Posterior cingulate gyrus (tissue), 11 donors: ENCODE measurements at places on chromosomes 3 and 15.

DNA sequence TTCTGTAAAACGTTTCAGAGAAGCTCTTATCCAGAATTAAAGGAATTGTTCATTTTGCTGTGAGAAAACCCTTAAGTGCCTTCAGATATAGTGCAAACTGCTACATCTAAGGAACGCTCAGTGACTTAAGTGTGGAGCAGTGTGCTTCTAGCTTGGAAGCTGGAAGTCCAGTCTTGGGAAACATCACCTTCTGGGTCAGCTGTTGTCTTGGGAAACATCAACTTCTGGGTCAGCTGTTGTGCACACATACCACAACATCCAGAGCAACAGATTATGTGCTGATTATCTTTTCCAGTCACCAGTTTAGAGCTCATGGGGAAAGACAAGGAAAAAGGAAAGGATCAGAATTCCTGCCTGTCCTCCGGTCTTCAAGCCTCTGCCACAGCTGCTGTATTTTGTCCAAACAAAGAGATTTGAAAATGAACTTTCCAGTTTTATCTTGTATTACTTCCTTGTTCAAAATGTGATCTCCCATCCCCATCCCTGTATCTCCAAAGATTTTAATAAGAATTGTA lies 713.6 kb downstream of the NSUN3 start:
- no peak for DNase-seq

GRCh38 chr3:175399156-175399840 lies 540.2 kb downstream of the NAALADL2 start:
- no peak for DNase-seq

GRCh38 chr3:109985943-109986555 lies 648.7 kb upstream of the DPPA4 start:
- no peak for DNase-seq

DNA sequence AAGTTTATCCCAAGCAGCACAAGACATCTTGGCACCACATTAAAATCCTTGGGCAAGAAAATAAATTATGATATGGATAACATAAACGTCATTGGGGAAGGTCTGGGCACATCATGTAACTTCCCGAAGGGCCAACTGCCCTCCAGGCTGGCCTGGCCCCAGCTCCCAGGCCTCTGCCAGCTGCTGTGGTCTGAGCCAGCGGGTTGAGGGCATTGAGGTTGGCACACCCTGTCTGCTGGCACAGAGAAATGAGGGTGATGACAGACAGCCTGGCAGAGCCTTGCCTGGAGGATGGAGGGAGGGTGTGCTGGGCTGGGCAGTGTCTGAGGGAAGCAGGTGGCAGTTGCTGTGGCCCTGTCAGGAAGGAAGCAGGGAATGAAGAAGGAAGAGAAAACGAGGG lies 3.3 kb upstream of the RBSN start:
- DNase-seq: peak; percentile 57

DNA sequence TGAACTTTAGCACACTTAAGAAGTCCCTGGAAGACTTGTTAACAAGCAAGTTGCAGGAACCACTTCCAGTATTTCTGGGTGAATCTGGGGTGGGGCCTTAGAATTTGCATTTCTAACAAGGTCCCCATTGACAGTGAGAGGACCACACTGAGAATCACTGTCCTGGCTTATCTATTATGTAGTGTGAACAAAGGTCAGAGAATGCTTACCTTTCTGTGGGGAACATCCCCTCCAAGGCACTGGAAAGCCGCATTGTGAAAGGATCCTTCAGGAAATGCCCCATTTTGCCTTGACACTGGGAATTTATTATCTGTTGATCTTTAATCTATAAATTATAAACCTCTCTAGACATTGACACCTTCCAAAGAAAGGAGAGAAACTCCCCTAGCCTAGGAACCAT lies 74.8 kb downstream of the IGF2BP2 start:
- no peak for DNase-seq

GRCh38 chr3:98812851-98813374 lies 49.8 kb downstream of the ST3GAL6 start:
- DNase-seq: no peak

DNA sequence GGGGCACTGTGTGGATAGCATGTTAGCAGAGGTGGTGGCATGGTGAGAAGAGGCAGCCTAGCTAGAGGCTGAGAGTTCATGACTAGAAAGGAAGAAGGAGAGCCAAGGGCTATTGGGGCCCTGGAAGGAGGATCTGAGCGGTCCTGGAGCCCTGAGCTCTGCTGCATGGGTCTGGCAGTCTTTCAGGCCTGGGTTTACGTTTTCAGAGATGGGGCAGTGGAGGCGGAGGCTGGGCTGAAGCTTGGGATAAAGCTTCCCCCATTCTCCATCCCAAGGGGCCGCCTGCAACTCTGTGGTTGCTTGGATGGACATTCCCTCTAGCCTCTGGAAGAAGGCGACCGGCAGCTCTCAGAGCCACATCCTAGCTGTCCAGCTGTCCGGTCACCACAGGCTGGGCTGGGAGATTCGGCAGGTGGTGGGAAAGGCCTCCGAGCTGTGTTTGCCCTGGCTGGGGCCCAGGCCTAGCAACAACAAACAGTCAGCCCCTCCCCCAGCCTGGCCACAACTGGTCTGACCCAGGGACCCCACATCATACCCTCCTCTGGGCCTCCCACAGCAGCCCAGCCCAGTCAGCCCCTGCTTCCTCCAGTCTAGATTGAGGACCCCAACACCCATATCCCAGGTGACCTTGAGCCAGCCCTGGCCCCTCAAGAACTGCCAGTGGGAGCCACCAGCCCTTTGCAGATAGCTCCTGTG lies 1.8 kb upstream of the SLC38A3 start:
- DNase-seq: no peak

GRCh38 chr3:20123131-20123652 lies 62.8 kb downstream of the SGO1 start:
- DNase-seq: no peak

GRCh38 chr15:62407216-62407615 lies 242.1 kb upstream of the C2CD4B start:
- no peak for DNase-seq

DNA sequence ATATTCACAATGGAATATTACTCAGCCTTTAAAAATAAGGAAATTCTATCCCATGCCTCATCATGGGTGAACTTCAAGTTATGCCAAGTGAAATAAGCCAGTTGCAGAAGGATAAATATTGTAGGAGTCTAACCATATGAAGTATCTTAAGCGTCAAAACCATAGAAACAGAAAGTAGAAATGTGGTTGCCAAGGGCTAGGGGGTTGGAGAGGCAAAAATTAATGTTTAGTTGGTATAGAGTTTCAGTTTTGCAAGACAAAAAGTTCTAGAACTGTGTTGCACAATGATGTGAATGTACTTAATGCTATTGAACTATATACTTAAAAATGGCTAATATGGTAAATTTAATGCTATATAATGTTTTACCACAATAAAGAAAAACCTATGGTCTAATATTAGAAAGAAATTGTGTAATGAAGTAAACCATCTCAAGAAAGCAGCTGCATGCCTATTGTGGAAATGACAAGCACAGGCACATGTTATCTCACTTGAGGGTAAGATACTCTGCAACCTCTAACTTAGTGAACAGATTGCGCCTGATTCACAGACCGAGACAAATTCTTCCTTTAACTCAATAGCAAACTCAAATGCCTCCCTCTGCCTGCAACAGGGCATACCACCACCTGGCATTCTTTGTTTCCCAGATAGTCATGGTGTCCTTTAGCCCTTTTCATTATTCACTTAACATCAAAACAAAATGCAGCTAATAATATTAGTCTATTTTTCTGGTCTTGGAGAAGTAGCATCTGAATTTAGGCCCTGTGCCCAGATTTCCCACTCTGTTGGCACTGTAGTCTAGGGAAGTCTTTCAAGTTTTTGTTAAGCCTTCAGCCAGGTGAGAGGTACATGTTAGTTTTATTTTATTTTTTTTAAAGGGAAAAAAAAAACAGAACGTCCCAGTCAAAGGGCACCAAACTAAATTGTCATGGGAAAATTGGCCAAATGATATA lies 80.2 kb upstream of the ACP3 start:
- DNase-seq: no peak
